ENCODE measurements at places on chromosomes 4 and X.

DNA sequence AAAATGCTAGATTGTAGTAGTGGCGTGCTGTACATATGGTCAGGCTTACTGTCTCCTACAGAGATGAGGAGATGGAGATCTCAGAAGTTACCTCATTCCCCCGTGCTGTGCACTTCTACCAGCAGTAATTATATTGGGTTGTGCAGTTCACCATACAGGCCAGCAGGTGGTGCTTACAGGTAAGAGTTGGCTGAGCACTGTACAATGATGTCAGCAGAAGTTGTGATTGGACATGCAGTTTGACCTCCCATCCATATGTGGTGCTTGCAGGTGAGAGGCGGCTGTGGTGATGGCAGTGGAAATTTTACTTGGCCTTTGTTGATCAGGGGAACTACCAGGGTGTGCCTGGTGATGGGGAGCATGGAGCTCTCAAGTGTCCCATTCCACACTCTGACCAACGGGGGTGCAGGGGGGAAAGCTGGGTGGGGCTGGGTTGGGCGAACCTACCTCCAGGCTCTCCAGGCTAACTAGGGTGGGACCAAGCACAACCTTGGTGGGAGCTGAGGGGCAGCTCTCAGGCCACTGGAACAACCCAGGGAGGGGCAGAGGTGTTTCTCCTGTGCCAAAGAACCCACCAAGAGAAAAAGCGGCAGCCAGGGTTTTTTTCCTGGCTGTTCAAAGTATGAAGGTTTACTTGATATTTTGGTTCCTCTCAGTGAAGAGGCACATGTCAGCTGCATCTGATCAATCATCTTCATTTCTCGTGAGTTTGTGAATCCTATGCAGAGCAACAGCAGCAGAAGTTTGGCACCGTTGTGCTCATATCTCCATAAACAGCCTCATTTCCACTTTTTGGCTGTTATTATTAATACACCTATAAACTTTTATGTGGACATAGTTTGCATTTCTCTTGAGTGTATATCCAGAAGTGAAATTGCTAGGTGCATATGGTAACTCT, 73.8 kb upstream of the FREM3 start:
- DNase-seq = no peak

DNA sequence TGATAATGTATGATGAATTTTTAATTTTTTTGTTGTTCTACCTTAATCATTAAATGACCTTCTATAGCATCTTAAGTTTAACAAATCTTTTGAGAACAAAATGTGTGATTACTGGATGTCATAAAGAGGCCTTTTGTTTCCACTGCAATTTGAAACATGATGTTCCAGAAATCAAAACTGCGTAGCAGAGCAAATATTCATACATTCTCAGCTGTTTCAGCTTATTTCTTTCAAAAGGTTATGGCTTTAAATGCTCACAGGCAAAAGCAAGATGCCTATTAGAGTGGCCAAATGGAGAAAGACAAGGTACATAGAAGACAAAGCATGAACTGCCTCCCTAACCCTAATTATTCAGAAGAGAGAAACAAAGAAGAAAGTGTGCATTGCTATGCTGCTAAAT, 233.0 kb upstream of the SLC7A11 start:
- DNase-seq = no peak

DNA sequence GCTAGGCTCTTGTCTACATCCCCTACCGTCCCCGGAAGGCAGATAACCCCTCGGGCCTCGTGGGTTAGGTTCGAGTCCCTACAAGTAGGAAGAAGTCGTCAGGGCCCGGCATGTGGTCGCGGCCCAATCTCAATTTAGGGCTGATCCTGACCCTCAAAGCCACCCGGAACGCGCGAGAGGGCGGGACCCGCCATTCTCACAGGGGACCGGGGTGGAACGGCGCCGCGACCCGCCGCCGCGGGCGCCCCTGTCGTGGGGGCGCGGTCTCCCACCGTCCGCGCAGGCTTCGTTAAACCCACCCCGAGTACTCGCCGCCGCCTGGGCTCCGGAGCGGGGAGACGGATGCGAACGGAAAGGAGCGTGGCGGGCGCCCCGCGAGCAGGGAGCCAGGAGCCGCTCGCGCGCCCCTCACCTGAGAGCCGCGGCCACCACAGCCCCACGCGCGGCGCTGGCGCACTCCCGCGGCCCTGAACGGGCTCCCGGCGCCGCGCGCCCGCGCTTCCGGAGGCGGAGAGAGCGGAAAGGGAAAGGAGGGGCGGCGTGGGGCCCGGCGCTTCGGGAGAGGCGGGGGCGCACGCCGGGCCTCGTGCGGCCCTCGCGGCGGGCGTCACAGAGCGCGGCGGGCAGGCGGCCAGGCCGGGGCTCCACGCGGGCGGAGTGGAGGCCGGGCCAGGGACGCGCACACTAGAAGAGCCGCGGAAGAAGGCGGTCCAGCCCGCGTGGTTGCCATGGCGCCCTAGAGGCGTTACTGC, at the start of gene CFAP97:
CFAP97 (minus strand) TSS at position 515 of the 752 bp plus-strand sequence. CDS start 12,804 bp downstream, outside the sequence.
- DNase-seq = no peak

GRCh38 chr4:118918388-118918787, 29.7 kb downstream of the SYNPO2 start:
- no peak for DNase-seq

DNA sequence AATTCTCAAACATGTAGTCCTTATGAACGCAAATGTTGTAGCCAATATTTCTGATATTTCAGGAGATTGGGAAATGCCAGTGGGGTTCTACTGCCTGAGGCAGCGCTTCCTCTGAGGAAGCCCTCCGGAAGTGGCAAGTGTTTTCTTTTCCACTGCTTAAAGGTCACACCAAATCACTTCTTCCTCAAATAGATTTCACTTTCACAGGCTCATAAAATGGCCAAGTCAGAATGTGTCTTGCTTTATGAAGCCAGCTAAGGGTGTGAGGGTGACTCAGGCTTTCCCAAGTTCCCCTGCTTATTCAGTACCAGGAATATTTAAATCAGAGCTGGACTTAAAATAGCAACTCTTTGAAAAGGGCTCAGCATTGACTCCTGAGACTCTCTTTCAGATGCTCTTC, 514.2 kb upstream of the DIPK2B start:
- no peak for DNase-seq

DNA sequence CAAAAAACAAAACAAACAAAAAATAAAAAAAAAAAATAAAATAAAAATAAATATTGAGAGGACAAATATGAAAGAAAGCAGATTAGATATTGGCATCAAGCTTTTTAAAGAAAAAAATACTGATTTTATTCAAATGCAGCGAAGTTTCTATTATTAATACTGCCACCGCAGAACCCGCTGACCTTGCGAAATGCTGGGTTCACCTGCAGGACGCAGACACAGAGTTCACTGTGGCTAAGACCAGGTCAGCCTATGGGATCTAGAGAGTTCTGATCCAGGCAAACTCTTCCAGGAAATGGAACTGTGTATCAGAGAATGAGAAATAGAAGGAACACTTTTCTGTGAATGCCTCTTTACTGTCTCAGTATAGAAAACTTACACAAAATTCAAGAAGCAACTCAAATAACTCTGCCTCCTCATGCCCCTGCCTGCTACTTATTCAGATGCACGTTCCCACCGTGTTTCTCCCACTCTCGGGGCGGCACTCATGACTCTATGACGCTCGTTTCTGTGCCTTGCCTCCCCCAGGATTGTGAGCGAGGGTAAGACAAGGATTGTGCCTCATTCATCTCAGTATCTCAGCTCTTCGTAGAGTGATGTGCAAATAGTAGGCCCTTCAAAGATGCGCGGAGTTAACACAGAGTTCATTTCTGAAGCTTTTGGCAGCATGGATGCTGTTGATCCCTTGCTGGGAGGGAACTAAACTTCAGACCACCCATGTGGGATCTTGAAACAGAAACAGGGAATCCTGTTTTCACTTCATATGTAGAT, 44.1 kb upstream of the TLR3 start:
- no peak for DNase-seq

GRCh38 chrX:113389846-113390245, 549.2 kb upstream of the AMOT start:
- no peak for DNase-seq

DNA sequence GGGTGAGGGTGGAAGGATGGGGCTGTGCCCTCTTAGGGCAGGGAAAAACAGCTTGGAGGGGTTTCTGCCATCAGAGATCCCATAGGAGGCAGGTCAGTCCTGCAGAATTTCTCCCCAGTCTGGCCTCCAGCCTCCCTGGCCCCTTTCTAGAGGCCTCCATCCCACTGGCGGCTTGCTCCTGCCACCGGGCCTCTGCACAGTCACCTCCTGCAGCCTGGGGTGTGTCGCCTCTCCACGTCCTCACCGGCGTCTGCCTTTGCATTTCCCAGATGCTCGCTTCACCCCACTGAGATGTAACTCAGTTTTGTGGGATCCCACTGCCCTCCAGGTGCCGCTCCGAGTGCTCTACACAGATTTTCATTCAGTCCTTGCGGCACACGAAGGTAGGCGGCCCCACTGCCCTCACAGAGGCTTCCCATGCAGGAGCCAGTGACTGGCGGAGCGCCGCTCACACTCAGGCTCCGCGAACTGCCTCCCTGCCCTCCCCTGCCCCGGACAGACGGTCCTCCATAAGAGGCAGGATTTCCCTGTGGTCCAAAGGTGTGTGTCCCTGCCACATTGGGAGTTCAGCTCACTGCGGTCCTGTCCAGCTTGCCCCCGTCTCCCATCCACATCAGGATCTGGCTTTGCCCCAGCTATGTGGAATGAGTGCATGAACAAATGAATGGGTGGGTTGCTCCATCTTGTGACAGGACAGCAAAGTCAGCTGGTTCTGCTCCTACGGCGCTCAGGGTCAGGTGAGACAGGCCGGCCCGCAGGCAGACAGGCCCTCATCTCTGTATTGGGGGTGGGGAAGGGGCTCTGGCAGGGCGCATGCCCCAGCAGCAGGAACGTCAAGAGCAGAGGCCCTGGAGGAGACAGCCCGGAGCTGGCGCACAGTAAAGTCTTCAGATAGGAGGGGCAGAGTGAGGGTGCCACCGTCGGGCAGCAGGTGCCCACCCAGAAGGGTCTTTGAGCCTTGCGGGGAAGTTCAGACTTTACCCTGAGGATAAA, 2.7 kb upstream of the TMEM271 start:
- no peak for DNase-seq
